Endodermal cell (in vitro differentiated cells): ENCODE measurements at places on chromosomes 2 and 18.

GRCh38 chr18:24869285-24869684, 408.8 kb downstream of the HRH4 start:
- DNase-seq: no peak

DNA sequence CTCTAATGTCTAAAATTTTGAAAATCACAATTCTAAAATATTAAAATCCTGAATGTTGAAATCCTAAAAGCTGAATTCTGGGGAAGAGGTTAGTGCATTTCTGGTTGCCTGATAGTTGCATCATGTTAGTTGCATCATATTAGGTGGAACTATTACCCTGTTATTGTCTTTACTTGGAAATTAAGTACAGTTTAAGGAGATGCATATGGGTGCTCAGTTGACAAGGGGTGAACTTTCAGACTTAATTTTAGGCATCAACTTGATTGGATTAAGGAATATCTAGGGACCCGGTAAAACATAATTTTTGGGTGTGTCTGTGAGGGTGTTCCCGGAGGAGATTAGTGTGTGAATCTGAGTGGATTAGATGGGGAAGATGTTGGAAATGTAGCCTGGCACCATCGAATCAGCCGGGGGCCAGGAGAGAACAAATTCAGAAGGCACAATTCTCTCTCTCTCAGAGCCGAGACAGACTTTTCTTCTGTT, 409.8 kb downstream of the PLCL1 start:
- DNase-seq: no peak

DNA sequence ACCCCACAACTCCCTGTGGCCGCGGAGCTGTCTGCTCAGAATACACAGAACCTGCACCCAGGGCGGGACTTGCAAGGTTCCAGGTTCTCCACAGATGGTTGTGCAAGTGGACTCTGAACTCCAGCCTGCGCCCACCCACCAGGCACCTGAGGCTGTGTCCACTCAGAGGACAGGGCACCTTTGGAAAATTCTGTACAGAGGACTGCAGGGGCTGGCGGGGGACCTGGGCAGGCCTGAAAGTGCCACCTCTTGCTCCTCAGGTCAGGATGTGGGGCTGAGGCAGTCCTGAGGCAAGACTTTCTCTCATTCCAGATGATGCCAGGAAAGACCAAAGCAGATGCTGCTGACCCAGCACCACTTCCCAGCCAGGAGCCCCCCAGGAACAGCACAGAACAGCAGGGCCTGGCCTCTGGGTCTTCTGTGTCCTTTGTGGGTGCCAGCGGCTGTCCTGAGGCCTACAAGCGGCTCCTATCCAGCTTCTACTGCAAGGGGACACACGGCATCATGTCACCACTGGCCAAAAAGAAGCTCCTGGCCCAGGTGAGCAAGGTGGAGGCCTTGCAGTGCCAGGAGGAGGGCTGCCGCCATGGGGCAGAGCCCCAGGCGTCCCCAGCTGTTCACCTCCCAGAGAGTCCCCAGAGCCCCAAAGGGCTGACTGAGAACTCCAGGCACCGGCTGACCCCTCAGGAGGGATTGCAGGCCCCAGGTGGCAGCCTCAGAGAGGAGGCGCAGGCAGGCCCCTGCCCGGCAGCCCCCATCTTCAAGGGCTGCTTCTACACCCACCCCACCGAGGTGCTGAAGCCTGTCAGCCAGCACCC, 14.4 kb downstream of the ARID5A start:
- DNase-seq: peak; percentile 40

DNA sequence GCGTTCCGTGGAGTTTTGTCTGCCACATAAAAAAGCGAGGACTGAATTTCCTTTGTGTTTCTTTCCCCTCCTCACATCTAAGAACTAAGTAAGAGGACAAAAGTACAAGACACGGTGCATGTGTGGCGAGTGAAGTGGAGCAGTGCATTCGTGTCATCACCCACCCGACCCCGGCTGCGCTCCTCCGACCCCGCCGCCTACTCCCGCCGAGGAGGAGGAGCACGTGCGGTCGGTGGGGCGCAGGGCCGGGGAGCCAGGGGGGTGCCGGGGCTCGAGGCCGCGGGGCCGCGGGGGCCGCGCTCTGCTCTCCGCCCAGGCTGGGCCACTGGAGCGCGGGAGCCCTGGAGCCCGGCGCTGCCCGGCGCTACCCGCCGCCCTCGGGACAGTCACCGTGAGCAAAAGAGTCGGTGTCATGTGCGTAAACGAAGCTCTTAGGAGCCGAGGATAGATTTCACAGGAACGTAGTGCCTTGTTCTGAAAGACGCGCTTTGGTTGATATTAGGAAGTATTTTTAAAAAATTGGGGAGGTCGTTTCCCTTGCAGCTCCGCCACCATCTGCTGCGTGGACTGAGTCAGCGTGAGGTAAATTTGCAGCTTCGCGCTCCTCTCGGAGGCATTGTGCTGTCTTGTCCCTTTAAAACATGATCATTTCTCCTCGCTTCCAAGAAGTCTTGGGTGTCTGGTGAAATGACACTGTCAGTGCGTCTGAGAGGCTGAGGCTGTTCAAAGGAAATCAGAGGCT, 11.0 kb downstream of the TBR1 start:
- peak; percentile 72 for DNase-seq

DNA sequence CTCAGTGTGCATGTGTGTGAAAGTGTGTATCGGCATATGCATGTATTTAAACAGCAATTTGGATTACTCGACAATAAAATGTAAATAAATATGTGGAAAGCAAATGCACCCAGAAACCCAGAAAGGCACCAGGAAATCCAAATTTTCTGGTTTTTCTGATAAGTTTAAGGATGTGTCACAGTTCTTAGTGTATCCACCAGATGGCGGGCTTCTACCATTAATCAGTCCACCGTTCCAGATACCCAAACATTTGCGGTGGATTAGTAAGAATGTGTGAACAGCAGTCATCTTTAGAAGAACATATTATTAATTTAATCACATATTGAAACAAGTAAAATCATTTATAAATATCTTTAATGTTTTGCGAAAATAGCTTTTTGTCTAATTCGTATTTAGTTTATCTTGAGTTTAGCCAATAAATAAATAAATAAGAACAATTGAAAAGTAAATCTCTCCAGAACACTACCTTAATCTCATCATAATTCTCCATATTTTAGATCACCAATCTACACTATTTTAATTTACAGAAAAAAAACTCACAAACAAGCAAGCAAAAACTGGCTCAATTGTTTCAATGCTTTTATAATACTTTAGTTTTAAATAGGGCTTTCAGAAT, 298.9 kb downstream of the DSEL start:
- DNase-seq: peak; percentile 76

GRCh38 chr2:173221937-173222594, 132.6 kb upstream of the CDCA7 start:
- DNase-seq: no peak

GRCh38 chr2:97714950-97715652, 1.7 kb downstream of the ZAP70 start:
- peak; percentile 48 for DNase-seq

DNA sequence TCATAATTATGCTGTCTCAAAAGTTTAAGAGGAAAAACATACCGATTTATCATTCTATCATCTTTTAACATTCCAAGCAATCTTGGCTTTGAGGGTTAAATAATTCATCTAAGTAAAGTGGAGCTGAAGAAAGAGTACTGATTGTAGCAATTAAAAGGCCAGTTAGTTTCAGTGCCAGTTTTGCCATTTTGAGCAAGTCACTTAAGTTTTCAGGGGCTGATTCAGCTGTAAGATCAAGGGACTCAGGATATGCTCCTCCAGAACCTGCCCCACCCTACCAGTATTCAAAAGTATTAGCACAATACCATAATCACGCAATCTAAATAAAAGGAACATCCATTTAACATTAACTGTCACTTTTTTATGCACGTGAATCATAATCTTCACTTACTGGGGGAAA, 1.9 kb downstream of the SS18 start:
- no peak for DNase-seq

GRCh38 chr2:223315813-223316212, 263.8 kb downstream of the KCNE4 start:
- no peak for DNase-seq

DNA sequence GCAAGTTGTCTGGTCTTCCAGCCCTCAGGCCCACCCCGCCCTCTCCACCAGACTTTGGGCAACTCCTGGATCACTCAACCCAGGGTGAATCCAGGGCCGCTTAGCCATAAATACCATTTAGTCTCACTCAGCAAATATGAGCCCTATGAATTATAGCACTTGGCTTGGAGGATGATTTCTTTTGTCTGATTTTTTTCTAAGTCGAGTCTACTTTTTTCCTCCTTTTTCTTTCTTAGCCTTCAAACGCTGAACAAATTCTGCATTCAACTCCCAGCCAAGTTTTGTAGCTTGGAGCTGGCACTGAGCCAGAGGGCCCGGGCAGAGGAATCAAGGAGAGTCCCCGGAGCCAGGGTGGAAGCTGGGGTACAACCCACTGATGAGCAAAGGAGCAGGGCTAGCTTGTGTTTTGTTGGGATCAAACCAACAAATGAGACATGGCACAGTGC, 48.7 kb downstream of the SERTAD2 start:
- DNase-seq: peak; percentile 10

DNA sequence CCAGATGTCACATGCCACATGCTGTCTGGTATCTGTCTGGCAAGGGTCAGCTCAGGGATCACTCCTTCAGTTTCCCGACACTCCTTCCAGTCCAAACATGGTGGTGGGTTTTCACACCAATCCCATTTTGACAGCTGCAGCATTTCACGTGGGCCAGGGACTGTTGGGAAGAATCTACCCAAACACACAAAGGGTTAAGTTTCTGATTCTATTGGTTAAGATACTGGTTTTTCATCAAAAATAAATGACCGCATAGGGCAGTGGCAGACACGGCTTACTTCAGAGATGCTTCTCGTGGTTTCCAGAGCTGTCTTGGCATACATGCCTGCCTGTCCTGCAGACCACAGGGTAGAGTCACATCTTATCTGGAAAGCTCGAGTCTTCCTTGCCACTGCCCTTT, 79.7 kb downstream of the PSMG2 start:
- DNase-seq: no peak

- DNase-seq: no peak
Observed at GRCh38 chr2:134352844-134353243, 99.0 kb downstream of the MGAT5 start.

DNA sequence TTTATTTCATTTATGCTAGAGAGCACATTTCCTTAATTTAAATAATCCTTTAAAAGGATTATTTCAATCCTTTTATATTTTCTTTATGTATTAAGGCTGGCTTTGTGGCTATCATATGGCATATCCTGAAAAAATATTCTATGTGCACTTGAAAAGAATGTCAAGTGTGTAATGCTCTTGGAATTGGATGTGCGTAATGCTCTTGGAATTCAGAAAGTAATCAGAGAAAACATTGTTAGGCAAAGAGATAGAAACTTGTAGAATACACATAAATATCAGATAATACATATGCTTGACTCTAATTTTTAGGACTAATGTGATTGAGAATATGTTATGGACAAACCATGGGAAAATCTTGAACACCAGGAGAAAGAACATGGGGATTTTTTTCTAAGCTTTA, 197.5 kb upstream of the COL3A1 start:
- DNase-seq: no peak
